ENCODE measurements at places on chromosomes 7 and 10.

DNA sequence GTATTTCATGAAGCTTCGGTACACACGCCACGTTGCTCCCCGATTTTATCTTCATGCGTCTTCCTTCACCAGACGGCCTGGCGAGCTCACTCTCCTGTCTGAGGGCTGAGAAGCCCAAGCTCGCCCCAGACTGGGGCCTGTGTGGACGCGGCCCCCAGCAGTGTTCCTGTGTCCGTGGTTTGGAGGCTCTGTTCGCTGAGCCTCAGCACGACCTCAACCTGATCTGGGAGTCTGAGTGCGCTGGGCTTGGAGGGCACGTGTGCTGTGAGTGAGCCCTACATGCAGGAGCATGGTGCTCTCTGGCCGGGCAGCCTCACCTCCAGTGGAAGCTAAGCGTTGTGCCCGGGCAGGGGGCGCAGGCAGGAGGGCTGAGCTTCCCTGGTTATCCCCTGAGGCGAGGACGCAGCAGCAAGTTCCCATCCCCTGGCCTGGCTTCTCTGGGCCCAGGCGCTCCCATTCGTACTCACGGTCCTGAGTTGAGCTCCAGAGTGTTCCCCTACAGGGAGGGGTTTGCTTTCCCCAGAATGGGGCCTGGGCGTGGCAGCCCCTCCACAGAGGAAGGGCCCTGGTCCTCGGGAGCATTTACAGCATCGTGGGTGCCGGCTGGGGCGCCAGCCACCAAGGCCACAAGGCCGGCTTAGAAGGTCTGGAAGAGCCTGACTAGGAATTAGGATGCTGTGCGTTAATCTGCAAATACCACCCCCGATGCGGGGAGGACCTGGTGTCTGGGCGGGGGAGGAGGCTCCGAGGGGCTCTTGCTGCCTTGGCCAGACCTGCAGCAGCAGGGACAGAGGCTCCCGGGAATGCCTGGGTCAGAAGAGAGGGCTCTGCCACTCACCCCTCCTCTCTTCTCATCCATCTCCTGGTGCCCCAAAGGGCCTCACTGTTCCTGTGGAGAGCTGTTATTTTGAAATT is 400.6 kb downstream of the DNAJB6 start:
- no peak for DNase-seq

GRCh38 chr10:131881104-131881880 is 19.5 kb upstream of the PPP2R2D start:
- DNase-seq, result no peak

DNA sequence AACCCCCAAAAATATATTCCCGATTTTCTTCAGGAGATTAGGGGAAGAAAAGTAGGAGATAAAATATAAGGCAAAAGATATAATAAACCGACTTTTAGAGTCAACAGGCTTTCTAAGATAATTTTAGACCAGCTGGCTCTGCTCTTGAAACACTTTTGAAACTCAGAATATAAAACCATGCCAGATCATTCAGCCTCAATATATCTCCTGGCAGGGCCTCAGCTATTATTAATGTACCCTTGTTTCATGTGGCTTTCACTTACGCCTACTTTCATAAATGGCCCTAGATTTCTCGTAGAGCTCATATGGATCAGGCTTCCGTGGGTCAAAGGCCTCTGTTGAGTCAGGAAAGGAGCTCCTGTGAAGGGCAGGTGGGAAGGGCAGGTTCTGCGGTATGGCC is 396.0 kb downstream of the PHTF2 start:
- no peak for DNase-seq

GRCh38 chr7:109956916-109957315 is 1134.0 kb upstream of the LRRN3 start:
- no peak for DNase-seq

DNA sequence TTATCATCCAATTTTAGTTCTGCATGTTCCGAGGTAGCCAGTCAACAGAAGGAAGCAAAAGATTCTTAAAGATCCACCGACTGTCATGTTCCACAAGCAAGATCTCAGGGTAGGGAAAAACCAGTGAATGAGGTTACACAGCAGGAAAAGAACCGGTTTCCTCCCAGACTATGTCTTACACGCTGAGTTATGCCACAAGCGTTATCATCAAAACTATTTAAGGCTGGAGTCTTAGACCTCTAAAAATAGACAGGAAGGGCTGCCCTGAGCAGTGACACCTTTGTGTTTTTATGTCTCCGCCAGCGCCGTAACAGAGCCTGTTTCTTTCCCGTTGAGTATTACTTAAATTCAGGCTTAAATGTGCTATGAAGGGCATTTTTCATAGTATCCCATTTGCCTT is 48.3 kb downstream of the PROSER2 start:
- no peak for DNase-seq

Measured in activated CD8-positive, alpha-beta memory T cell treated with anti-CD3 and anti-CD28 coated beads for 4 hours (primary cell).